ENCODE measurements at places on chromosomes 12 and 14.

- no peak for DNase-seq
Observed at GRCh38 chr12:115872212-115872611, 405.3 kb downstream of the MED13L start.

GRCh38 chr14:52018252-52018651 lies 28.9 kb downstream of the RTRAF start:
- no peak for DNase-seq

DNA sequence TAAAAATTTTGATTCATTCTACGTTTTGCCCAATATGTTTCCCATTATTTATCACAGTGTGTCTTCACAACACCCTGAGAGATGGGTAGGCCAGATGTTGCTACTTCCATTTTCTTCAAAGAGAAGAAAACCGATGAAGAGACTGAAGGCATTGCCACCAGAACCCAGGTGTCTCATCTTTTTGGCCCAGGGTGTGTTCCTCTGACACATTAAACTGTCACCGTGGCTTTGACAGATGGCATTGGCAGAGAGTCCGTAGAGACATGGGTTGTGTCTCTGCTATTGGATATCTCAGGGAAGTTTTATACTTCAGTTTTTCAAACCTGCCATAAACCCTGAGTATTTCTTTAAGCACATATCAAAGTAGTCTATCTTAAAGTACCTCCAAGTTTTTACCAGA lies 11.3 kb upstream of the NUDT4 start:
- no peak for DNase-seq

GRCh38 chr12:113866496-113866895 lies 99.6 kb downstream of the RBM19 start:
- DNase-seq, result no peak

DNA sequence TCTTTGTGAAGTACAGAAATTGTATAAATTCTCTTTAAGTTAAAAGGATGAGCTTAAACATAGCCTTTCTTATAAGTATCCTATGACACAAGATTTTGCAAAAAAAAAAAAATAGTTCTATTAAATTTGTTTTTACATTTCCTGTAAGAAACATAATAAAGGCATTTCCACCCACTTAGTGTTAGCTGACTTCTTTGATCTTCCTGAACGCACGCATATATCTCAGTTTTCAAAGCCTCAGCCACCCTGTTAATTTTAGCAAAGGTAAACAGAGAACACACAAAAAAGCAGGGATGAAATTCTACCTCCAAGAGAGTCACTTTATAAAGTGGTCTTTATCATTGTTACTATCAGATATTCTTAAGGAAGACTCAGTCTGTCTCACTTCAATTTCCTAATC lies 277.9 kb downstream of the MED13L start:
- no peak for DNase-seq

DNA sequence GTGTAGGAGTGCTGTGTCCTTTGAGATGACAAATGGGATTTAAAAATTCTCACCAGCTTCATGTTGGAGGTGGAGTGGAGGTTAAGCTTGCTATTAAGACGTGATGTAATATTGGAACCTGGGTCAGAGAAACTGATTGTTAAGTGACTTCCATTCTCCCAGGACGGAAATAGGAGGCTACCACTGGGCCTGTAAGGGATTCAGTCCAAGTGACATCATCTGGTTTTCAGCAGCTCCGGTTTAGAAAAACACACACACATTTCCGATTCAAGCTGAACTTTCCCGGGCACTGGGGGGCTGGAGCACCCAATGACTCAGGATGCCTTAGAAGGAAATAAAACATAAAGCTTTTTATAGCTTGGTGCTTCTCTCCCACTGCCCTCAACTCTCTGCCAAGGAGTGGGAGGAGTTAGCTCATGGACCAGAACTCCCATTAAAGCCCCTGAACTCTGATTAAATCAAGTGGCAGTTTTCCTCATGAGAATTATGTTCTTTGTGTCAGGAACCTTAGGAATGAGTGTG lies 12.4 kb downstream of the CALM1 start:
- peak; percentile 85 for DNase-seq

GRCh38 chr14:99035712-99036610 lies 236.0 kb downstream of the BCL11B start:
- DNase-seq, result peak; percentile 70

DNA sequence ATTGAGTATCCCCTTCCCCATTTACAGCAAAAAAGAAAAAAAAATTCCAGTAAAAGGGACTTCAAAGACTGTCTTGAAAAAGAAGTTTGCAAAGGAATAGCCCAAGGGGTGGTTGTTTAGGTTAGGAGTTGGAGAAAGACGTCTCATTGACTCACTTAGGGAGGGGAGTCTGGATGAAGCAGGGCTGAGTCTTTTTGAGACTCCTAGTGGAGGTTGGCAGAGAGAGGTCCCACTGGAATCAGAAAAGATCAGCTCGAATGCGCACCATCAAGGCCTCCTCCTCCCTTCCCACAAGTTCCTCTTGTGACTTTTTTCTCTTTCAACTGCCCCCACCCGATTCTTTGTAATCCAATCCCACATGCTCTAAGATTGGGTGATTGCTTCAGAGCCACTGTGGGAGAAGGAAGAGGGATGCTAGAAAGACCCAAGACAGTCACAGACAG lies 1.9 kb downstream of the ARHGEF40 start:
- DNase-seq, result no peak

DNA sequence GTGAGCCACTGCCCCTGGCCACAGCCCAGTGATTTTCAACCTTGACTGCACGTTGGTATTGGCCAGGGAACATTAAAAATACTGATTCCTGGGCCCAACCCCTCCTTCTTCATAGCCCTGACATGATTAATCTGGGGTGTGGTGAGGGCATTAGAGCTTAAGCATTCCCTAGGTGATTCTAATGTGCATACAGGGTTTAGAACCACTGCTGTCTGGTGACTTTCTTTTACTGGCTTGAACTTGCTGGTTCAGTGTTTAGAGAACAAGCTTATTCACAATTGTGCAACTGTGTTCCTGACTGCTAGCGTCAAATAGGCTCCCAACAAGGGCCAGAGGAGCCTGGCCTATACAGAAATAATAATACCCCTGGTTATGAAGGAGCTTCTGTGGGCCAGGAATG lies 488.8 kb upstream of the CCDC196 start:
- DNase-seq, result no peak

DNA sequence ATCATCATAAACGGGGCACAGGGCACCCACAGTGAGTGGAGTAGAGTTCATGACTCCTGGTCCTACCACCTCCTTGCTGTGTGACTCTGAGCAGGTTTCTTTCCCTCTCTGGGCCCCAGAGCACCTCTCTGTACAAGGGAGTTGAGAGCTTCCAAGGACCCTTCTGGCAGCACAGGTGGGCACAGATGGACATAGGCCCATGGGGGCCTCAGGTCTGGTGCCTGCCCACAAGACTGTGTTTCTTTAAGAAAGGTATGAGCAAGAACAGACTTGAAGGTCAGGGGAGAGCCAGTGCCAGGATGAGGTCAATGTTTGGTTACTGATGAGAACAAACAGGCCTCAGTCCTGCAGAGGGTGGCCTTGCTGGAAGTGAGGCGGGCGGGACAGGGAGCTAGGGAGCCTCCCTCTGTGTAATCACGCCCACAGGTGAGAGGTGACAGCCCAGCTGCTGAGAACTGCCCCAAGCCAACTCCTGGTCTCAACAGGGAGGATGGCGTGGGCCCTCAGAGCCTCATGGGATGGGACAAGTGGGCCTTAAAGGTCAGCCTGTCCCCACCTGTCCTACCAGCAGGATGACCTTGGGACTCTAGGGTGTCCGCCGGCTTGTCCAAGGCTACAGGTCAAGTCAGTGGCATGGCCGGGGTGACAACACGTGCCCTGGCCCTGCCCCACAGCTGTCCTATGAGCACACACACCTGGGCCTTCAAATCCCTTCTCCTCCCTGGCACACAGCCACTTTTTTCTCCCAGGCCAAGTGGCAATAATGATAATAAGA lies 49.1 kb downstream of the CCDC85C start:
- no peak for DNase-seq

DNA sequence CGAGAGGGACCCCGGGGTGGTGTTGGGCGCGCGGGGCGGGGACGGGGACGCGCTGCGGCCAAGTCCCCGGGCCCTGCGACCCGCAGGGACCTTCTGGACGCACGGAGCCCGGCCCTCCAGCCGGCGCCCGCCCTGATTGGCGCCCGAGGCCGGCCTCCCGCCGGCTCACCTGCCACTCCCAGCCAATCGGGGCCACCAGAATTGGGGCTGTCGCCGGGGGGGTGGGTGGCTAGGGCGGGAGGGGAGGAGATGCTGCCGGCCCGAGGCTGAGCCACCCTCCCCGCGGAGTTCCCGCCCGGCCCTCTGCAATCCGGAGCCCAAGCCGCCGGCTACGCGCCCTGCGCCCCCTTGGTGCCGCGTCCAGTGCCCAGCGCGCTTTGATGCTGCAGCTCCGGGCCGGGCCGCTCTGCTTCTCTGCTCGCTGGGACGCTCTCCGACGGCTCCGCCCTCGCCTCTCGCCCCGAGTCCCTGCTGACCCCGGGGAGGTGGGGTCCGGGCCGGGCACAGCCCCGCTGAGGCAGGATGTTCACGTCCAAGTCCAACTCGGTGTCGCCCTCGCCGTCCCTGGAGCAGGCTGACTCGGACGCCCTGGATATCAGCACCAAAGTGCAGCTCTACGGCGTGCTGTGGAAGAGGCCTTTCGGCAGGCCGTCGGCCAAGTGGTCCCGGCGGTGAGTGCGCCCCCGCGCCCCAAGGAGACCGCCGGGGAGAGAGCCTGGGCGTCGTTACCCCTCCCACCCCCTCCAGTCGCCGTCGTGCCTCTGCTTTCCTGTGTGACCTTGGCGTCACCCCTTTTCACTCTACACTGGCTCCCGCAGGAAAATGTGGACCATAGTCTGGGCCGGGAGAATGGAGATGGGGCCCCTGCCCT lies at the start of gene PLEKHD1:
Gene PLEKHD1, plus strand, starts transcription at position 285 of the 871 bp plus-strand sequence. Its CDS starts 238 bp downstream, at position 523.
- DNase-seq, result no peak

- no peak for DNase-seq
Observed at GRCh38 chr12:92304371-92305055, 158.9 kb upstream of the BTG1 start.

- no peak for DNase-seq
Observed at GRCh38 chr14:104588066-104588857, 8.7 kb downstream of the C14orf180 start.

GRCh38 chr12:123998344-123998990 lies 25.5 kb downstream of the ZNF664 start:
- DNase-seq, result no peak

DNA sequence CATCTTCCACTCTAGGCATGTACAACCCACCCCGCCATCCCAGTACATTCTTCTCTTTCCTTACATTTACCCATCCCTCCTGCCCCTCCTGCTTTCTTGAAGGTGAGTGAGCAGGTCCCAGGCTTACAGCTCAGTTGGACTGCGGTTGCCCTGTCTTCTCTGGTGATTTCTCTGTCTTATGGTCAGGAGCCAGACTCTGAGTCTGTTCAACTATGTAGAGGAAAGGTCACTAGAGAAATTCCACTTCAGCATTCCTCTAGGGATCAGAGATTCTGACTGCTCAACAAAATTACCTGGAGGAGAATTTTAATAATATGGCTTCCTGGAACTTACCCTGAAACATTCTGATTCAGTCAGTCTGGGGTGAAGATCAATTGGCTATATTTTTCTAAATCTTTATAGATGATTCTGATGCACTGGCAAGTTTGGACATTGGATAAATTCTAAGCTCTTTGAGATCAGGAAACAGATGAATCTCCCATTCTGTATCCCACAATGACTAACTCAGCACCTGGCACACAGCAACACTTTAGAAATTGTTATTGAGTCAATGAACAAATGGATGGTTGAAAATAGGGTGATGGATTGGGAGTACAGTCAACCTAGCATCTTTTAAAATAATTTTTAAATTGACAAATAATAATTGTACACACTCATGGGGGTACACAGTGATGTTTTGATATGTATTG lies 128.6 kb upstream of the HIF1A start:
- DNase-seq, result no peak

GRCh38 chr14:93231129-93231979 lies 24.3 kb downstream of the UBR7 start:
- no peak for DNase-seq

- DNase-seq, result peak; percentile 55
Observed at GRCh38 chr12:7512553-7512952, 9.0 kb upstream of the CD163 start.

GRCh38 chr14:74846968-74847665 lies 28.8 kb downstream of the PROX2 start:
- no peak for DNase-seq

DNA sequence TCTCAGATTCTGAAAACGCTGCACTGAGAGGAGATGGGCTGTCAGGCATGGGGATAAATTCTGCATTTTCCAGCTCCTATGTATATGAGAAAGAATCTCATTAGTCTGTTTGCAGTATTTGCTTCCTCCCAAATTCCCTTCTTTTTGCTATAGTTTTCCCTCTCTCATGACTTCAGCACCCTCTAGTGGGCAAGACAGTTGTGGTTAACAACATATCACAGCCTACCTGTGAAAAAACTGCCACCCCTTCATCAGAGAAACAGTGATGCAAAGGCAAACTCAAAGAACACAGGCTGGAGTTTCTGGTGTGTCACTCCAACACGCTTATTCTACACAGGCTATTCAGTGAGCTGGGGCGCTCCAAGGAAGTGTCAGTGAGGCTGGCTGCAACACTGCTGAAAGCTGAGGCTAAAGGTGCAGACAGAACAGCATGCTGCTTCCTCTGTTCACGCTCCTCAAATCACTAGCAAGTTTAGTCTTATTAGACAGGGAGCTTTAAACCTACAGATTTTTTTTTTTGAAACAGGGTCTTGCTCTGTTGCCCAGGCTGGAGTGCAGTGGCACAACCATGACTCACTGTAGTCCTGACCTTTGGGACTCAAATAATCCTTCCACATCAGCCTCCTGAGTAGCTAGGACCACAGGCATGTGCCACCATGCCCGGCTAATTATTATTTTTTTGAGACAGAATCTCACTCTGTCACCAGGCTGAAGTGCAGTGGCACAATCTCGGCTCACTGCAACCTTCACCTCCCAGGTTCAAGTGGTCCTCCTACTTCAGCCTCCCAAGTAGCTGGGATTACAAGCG lies 19.3 kb downstream of the ZC2HC1C start:
- DNase-seq, result peak; percentile 44

DNA sequence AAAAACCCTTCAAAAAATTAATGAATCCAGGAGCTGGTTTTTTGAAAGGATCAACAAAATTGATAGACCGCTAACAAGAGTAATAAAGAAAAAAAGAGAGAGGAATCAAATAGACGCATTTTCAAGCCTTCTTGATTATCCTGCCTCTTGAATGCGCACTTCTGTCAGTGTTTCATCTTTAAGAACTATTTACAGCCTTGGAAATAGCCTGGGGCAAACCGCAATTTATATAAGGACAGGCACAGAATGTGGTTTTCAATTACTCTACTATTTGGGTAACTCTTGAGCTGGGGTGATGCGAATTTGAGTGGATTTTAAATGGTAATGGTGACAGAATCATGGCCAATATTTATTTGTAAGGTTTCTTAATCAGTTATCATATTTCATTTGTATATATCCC lies 179.1 kb upstream of the OTX2 start:
- no peak for DNase-seq

GRCh38 chr14:104192883-104193245 lies 54.5 kb downstream of the KIF26A start:
- no peak for DNase-seq
